Aorta (tissue), 5 donors: ENCODE measurements at places on chromosomes 3 and 15. TPM values are rescaled to one million over a fixed set of nuclear protein-coding genes. Genes with fewer than 3 reads are reported as not detected.
A peak's percentile ranks its signal among the peaks of the same experiment; 100 is the strongest.

- DNase-seq: no peak
- H3K4me1 ChIP-seq: no peaks in the 10 kb centered on the region
- H3K27me3 ChIP-seq: no peaks in the 10 kb centered on the region
- no peaks in the 10 kb centered on the region for H3K36me3 ChIP-seq
- H3K4me3 ChIP-seq: no peak overlapping the region
- H3K27ac ChIP-seq: no peak overlapping the region
Measured at GRCh38 chr3:9124730-9125129, 124.7 kb downstream of the SRGAP3 start.

DNA sequence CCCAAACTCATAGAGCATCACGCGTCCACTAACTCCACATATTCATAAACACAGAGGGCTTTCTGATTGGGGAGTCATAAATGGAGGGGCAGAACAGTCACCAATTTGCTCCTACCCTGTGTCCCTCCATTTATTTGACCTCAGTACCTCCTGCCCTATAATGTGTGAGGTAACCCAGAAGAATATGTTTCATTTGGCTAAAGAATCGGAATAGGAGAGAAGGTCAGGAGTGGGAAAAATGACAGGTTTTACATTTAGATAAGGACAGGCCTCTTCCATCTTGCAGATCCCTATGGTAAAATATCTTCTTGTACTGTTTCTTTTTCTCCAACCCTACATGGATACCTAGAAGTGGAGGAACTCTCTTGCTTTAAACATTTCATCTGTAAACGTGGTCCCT, 578.0 kb downstream of the TUSC7 start:
- no peaks in the 10 kb centered on the region for H3K36me3 ChIP-seq
- H3K4me3 ChIP-seq: no peak overlapping the region
- H3K27ac ChIP-seq: no peak overlapping the region
- no peaks in the 10 kb centered on the region for H3K27me3 ChIP-seq
- DNase-seq: no peak

GRCh38 chr3:124424396-124424795, 305.9 kb upstream of the UMPS start:
- H3K4me3 ChIP-seq: no peak overlapping the region
- H3K4me1 ChIP-seq: peaks cover 7% of the 10 kb centered on the region
- H3K27me3 ChIP-seq: no peaks in the 10 kb centered on the region
- peaks cover 19% of the 10 kb centered on the region for H3K36me3 ChIP-seq
- DNase-seq: no peak

DNA sequence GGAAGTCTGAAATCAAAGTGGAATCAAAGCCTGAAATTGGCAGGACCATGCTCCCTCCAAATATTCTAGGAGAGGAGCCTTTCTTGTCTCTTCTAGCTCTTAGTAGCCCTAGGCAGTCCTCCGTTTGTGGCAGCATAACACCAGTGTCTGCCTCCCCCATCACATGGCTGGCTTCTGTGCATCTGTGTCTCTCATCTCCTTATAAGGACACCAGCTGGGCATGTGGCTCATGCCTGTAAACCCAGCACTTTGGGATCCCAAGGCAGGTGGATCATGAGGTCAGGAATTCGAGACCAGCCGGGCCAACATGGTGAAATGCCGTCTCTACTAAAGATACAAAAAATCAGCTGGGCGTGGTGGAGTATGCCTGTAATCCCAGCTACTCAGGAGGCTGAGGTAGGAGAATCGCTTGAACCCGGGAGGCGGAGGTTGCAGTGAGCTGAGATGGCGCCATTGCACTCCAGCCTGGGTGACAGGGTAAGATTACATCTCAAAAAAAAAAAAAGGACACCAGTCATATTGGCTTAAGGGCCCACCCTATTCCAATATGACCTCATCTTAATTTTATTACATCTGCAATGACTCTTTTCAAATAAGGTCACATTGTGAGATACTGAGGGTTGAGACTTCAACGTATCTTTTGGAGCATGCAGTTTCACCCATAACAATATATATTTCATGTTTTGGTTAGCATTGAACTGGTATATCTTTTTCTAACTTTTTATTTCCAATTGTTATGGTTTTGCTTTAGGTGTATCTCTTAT, 148.0 kb upstream of the TPM1 start:
- no peak for DNase-seq
- no peaks in the 10 kb centered on the region for H3K36me3 ChIP-seq
- peaks cover 2% of the 10 kb centered on the region for H3K4me1 ChIP-seq
- H3K27ac ChIP-seq: no peak overlapping the region
- H3K27me3 ChIP-seq: no peaks in the 10 kb centered on the region

GRCh38 chr3:173013219-173013832, 127.7 kb downstream of the SPATA16 start:
- no peaks in the 10 kb centered on the region for H3K27me3 ChIP-seq
- H3K36me3 ChIP-seq: no peaks in the 10 kb centered on the region
- no peak overlapping the region for H3K4me3 ChIP-seq
- H3K27ac ChIP-seq: no peak overlapping the region
- DNase-seq: no peak

- H3K4me1 ChIP-seq: no peaks in the 10 kb centered on the region
- H3K27me3 ChIP-seq: no peaks in the 10 kb centered on the region
- DNase-seq: no peak
- no peaks in the 10 kb centered on the region for H3K36me3 ChIP-seq
Measured at GRCh38 chr3:33181229-33181628, 37.4 kb downstream of the SUSD5 start.

- DNase-seq: no peak
- H3K4me1 ChIP-seq: no peaks in the 10 kb centered on the region
- H3K27me3 ChIP-seq: no peaks in the 10 kb centered on the region
Measured at GRCh38 chr3:385151-385550, 188.6 kb downstream of the CHL1 start.

GRCh38 chr15:81332326-81332725, 8.4 kb upstream of the STARD5 start:
- H3K4me1 ChIP-seq: no peaks in the 10 kb centered on the region
- no peak for DNase-seq
- no peak overlapping the region for H3K4me3 ChIP-seq
- H3K36me3 ChIP-seq: no peaks in the 10 kb centered on the region
- H3K27ac ChIP-seq: no peak overlapping the region

DNA sequence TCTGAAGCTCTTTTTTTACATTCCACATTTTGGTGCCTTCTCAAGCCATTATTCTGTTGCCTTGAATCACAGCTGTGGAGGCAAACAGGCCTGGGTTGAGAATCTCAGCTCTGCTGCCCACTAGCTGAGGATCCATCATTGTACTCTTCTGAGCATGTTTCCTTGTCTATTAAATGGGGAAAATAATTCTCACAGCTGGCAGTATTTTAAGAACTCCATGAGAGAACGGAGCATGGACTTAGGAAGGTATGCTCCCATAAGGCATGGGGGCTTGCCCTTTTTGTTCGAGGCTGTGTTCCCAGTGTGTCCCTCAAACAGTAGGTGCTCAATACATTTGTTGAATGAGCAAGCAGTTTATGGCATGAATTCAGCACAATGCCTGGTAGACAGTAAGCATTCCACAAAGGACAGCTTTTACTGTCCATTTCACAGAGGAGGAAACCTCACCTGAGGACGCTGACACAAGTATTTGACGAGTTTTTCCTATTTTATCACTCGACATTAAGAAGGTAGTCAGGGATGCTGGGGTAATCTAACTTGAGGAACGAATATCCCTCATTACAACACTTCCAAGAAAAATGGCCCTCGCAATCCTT, 2.1 kb upstream of the PTPRG start:
- no peaks in the 10 kb centered on the region for H3K4me1 ChIP-seq
- no peak for DNase-seq
- H3K27ac ChIP-seq: peak overlapping the region; percentile 58
- no peak overlapping the region for H3K4me3 ChIP-seq
- H3K36me3 ChIP-seq: no peaks in the 10 kb centered on the region

GRCh38 chr3:50490424-50490823, 13.0 kb downstream of the CACNA2D2 start:
- no peaks in the 10 kb centered on the region for H3K27me3 ChIP-seq
- no peaks in the 10 kb centered on the region for H3K4me1 ChIP-seq
- no peak for DNase-seq
- H3K4me3 ChIP-seq: no peak overlapping the region
- H3K27ac ChIP-seq: no peak overlapping the region

GRCh38 chr3:129031476-129032215, 28.9 kb upstream of the GP9 start:
- H3K36me3 ChIP-seq: no peaks in the 10 kb centered on the region
- no peaks in the 10 kb centered on the region for H3K4me1 ChIP-seq
- H3K4me3 ChIP-seq: no peak overlapping the region

GRCh38 chr3:112372396-112372795, 39.4 kb downstream of the CD200 start:
- H3K4me1 ChIP-seq: peaks cover 7% of the 10 kb centered on the region
- no peaks in the 10 kb centered on the region for H3K36me3 ChIP-seq
- no peaks in the 10 kb centered on the region for H3K27me3 ChIP-seq
- H3K27ac ChIP-seq: no peak overlapping the region
- DNase-seq: no peak

GRCh38 chr3:33131331-33132018, 17.7 kb downstream of the CRTAP start:
- H3K36me3 ChIP-seq: peaks cover 12% of the 10 kb centered on the region
- no peaks in the 10 kb centered on the region for H3K27me3 ChIP-seq
- no peaks in the 10 kb centered on the region for H3K4me1 ChIP-seq
- H3K27ac ChIP-seq: no peak overlapping the region
- no peak for DNase-seq

GRCh38 chr3:133489466-133490085, 83.9 kb upstream of the CDV3 start:
- H3K27me3 ChIP-seq: no peaks in the 10 kb centered on the region
- no peak overlapping the region for H3K4me3 ChIP-seq
- no peaks in the 10 kb centered on the region for H3K4me1 ChIP-seq
- no peak for DNase-seq

- no peak overlapping the region for H3K4me3 ChIP-seq
- peaks cover 3% of the 10 kb centered on the region for H3K36me3 ChIP-seq
- no peak overlapping the region for H3K27ac ChIP-seq
- no peaks in the 10 kb centered on the region for H3K4me1 ChIP-seq
Measured at GRCh38 chr15:83163032-83163431, 44.6 kb downstream of the HDGFL3 start.

DNA sequence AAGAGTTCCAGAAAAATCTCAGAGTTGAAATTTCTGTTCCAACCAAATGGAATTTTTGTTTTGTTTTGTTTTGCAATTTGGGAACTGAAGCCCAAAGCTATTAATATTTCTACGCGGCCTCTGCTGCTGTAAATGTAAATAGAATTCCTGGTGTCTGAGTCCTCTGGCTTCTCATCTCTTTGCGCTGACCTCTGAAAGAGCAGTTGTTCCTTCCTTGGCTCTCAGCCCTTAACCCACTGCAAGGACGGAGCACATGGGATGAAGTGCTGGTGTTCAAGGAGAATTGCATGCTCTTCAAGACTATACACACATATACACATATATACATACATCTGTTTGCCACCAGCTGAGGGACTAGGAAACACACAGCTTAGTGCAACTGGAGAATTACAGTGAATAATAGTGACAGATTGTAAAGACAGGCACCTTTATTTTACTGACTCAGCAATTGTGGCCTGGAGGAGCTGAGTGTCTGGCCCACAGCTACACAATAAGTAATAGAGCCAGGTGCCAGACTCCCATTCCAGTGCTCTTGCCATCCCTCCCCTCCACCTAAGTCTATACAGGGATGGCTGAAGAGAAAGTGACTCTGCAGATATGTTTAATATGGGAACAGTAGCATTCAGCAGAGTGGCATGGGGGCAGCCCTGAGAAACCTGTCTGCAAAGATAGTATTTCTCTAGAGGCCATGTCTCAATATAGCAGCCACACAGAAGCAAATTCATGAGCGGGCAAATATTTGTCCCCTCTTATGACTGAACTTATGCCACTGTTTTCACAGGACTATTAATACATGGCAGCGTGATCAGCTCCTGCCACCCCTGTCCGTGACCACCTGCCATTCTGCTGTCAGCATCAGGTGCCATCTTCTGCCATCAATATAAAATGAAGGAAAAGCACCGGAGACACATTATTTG, 42.3 kb downstream of the NEK10 start:
- H3K36me3 ChIP-seq: no peaks in the 10 kb centered on the region
- no peak overlapping the region for H3K4me3 ChIP-seq
- no peaks in the 10 kb centered on the region for H3K27me3 ChIP-seq

GRCh38 chr3:45785605-45786150, 10.7 kb downstream of the SLC6A20 start:
- H3K4me1 ChIP-seq: no peaks in the 10 kb centered on the region
- no peaks in the 10 kb centered on the region for H3K27me3 ChIP-seq
- no peak overlapping the region for H3K4me3 ChIP-seq
- no peak for DNase-seq
- no peak overlapping the region for H3K27ac ChIP-seq
- H3K36me3 ChIP-seq: no peaks in the 10 kb centered on the region

DNA sequence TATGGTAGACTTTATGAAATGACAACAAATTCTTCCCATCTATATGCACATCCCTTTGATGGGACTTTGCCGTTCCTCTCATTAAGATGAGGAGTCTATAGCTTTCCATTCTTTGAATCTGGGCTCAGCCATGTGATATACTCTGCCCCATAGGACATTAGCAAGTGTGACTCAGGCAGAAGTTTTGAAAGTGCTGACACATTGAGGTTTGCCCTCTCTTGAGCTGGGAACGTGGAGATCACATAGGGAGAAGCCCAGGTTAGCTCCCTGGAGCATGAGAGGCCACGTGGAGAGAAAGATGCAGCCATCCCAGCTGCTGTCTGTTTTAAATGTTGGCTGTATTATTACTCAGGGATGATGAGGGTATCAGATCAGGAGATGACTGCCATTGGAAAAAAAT, 67.7 kb upstream of the OXTR start:
- no peak overlapping the region for H3K4me3 ChIP-seq
- H3K4me1 ChIP-seq: no peaks in the 10 kb centered on the region
- DNase-seq: no peak

DNA sequence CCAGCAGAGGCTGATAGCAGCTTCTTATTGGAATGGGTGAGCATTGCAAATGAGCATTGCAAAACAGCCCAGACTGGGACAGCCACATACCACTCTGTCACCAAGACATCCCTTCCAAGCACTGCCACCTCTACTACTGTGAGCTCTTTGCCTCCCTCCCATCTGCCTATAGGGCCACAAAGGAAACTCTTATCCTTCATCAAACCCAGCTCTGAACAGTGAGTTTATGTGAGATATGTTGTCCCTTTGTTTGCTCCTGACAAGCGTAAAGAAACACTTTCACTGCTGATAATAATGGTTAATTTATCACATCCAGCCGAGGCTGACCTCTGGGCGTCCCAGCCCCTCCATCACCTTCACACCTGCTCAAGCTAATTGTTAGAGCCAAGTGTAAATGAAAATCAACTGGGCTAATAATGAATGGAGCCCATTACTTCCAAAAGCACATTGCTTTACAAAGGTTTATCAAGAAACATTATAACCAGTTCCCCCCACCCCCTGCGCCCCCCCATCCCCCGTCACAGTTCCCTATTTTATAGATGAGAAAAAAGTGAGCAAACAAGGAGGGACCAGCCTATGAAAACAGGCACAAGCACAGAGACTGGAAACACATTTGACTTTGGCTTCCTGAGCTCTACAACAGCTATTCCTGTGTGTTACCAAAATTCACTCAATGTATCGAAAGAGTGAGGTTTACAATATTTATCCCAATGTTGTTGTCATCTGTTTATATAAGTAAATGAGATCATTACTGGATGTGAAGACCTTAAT, 146.3 kb downstream of the ANXA2 start:
- H3K4me3 ChIP-seq: no peak overlapping the region
- DNase-seq: no peak
- H3K27ac ChIP-seq: no peak overlapping the region
- H3K4me1 ChIP-seq: no peaks in the 10 kb centered on the region
- no peaks in the 10 kb centered on the region for H3K27me3 ChIP-seq

The ADAMTSL3 gene
- 74.5 TPM for total RNA-seq

The HIGD2B gene
- not detected for total RNA-seq

The REC114 gene
- not detected for total RNA-seq

The TMEM202 gene
- not detected for total RNA-seq

The COLQ gene
- 18.7 TPM for total RNA-seq

The ROPN1 gene
- not detected for total RNA-seq

The CACNA2D3 gene
- 1.2 TPM for total RNA-seq
